Uterine smooth muscle cell (primary cell): ENCODE measurements at places on chromosomes 6 and 20. TPM values are rescaled to one million over a fixed set of nuclear protein-coding genes. Genes with fewer than 3 reads are reported as not detected.

Gene PBOV1
- not detected in 2 replicates for total RNA-seq

Gene IP6K3
- 0.22 and 0.50 TPM in 2 replicates for total RNA-seq

Gene ELOVL4
- 7.1 and 10.0 TPM in 2 replicates for total RNA-seq

Gene RHAG
- not detected in 2 replicates for total RNA-seq

Gene TMC2
- not detected in 2 replicates for total RNA-seq

Gene RUNX2
- 1.7 and 3.2 TPM in 2 replicates for total RNA-seq

Gene BEND6
- 15.5 and 19.1 TPM in 2 replicates for total RNA-seq

Gene DACT2
- not detected in 2 replicates for total RNA-seq

Gene MAPK13
- total RNA-seq, result 28.2 and 34.1 TPM in 2 replicates

Gene MEI4
- total RNA-seq, result not detected in 2 replicates

Gene NFATC2
- not detected in 2 replicates for total RNA-seq

Gene CRISP3
- total RNA-seq, result not detected in 2 replicates

Gene GSTA1
- not detected in 2 replicates for total RNA-seq

Gene PRRT1
- total RNA-seq, result 0.11 and 0.12 TPM in 2 replicates

Gene TTLL9
- under 0.01 TPM in 1 of 2 replicates, not detected in the other for total RNA-seq

Gene C20orf144
- under 0.01 and 0.11 TPM in 2 replicates for total RNA-seq

Gene CALHM4
- not detected in 2 replicates for total RNA-seq

Gene GABRR2
- total RNA-seq, result 0.11 and 0.12 TPM in 2 replicates
